ENCODE measurements at places on chromosomes 1 and 21. TPM values are rescaled to one million over a fixed set of nuclear protein-coding genes. Genes with fewer than 3 reads are reported as not detected.

Gene NTNG1
- not detected for total RNA-seq

Gene CCDC181
- not detected for total RNA-seq

Gene ZFP69B
- total RNA-seq, result 2.3 TPM

Gene OR2M5
- total RNA-seq, result not detected

Gene SLC30A10
- not detected for total RNA-seq

Gene RCSD1
- total RNA-seq, result 0.81 TPM

Gene LCE3E
- not detected for total RNA-seq

Gene AKNAD1
- not detected for total RNA-seq

Gene MPL
- not detected for total RNA-seq

Gene UBE2U
- total RNA-seq, result not detected

Gene ANGPTL3
- total RNA-seq, result not detected

Gene MYOM3
- not detected for total RNA-seq

Gene LCE1C
- total RNA-seq, result not detected

Gene ELAVL4
- total RNA-seq, result not detected

Gene YTHDF2
- 34.5 TPM for total RNA-seq

Gene KCNAB2
- total RNA-seq, result 4.4 TPM

Gene KRTAP7-1
- total RNA-seq, result not detected

Gene MYOG
- not detected for total RNA-seq

Gene HEATR1
- 18.8 TPM for total RNA-seq

Gene TENT5C
- 0.54 TPM for total RNA-seq

Gene KRTAP13-2
- not detected for total RNA-seq

Gene C1orf87
- total RNA-seq, result not detected

Gene TSTD1
- total RNA-seq, result 6.0 TPM

Gene WDR64
- not detected for total RNA-seq

Gene MCOLN3
- not detected for total RNA-seq

Gene MUTYH
- 8.6 TPM for total RNA-seq

Gene MPZ
- total RNA-seq, result 0.90 TPM

Gene TEDDM1
- not detected for total RNA-seq

Gene DCDC2B
- not detected for total RNA-seq

Gene CD34
- total RNA-seq, result 18.3 TPM

Gene ADCY10
- under 0.01 TPM for total RNA-seq

Gene S100A2
- total RNA-seq, result 0.16 TPM

Gene TSPEAR
- not detected for total RNA-seq

Gene BMP8A
- total RNA-seq, result 0.90 TPM

Gene FNDC5
- total RNA-seq, result 0.16 TPM

All from cardiac atrium fibroblast (primary cell).